HAP-1 (cell line): ENCODE measurements at places on chromosomes 5 and 9.

DNA sequence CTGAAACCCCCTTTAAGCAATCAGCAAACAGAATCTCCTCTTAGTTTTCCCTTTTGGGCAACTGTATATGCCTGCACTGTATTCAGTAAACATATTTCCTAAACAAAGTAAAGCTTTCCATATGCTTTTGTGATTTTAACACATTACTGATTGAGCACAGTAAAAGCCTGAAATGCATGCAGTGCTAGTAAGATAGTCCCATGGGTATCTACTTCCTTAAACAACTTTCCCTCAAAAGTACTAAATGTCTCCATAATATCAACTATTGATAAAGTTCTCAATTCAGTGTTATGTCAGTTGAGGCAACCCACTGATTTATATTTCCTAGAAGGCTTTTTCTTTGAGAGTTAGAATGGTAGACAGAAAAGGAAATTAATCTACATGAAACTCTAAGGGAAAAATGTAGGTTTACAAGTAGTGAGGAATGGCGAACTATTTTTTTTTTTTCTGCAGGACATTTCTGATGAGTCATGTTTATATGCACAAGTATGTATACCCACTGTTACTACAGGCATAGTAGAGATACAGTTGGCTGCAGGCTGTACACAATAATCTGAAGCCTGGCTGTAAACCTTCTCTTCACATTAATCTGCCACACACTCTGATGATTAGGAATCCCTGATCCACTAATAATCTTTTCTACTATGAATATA lies 31.2 kb upstream of the CEP120 start:
- no peak for DNase-seq

DNA sequence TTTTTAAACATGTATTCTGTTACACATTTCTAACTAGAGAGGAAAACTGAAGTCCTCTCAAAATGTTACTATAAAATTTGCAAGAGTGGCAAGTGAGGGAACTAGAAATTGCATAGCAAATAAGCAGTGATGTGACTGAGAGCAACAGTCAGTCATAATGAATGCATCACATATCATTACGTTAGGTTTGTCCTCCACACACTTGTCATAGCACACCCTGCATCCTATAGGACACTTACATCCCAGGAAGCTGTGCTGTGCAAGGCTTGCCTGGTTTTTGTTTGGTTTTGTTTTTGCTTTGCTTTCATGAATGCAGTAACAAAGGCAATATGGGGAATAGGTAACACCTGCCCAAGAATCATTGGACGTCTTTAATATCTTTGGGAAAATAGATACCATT lies 10.8 kb downstream of the NFIB start:
- no peak for DNase-seq

DNA sequence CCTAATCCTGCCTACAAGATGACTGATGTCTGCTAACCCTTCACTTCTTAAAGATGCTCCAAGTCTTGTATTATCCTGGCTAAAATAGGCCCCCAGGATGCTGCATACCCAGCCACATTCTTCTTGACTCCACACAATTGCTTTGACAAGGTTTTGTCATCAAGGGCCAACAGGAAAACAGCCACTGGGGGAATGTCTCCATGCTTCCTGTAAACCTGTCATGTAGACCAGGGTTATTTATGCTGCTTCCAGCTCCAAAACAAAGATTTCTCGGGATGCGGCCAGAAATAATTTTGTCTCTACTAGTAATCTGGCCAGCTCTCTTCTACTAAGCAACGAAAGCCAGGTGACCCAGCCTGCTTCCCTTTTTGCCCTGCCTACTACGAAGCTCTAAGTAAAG lies 53.8 kb downstream of the SHB start:
- no peak for DNase-seq

DNA sequence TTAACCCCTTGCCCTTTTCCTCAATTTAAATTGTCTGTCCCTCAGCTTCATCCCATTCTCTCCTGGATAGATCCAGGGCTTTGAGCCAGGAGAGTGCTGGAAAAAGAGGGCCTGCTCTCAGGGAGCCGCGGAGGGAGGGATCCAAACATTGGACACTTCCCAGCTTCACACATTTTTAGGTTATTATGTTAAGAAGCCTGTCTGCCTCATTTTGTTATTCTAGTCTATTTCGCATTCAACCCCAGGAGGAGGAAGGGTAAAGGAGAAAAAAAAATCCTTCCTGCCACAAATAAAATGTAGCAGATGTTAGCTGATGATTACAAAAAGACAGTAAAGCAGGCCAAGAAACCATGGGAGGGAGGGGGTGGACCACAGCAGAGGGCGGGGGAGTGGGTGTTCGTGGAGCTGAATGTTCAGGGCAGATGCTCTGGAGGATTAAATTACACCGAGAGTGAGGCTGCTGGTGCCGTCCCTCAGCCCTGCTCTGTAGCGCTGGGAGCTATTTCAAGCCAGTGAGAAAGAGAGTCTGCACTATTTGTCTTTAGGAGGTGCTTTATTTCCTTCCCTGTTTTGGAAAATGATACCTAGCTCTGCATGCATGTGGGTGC lies 60.6 kb upstream of the ZFR start:
- DNase-seq: no peak

DNA sequence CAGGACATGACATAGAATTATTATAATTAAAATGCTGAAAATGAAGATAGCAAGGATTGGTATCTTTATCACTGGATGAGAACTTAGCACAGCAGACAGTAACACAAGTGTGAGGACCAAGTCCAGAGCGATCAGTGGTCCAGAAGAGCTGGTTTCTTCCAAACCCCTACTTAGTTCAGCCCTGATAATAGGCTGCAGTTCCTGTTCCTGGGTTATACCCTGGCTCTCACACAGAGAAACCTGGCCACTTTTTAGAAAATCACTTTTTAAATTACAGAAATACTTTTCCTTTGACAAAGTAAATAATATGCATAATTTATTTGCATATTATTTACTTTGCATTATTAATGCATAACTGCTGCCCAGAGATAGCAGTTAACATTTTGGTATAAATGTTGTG lies 40.3 kb downstream of the CYSTM1 start:
- no peak for DNase-seq

DNA sequence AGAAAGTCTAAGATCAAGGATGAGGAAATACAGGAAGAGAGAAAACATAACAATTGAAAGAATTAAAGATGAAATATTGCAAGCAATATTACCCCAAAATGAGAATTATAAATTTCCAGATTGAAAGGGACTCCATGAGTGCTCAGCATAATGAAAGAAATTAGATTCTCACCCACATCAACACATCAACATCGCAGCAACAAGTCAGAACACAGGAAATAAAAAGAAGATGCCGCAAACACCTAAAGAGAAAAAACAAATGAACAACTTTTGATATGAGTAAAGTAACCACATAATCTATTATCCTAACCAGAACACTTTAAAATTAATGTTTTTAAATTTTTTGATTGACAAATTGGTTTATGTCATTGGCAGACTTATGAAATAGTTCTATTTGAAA lies 318.3 kb upstream of the PTGER4 start:
- no peak for DNase-seq

- no peak for DNase-seq
These were observed 29.2 kb upstream of the PHF24 start for GRCh38 chr9:34928921-34929320.

DNA sequence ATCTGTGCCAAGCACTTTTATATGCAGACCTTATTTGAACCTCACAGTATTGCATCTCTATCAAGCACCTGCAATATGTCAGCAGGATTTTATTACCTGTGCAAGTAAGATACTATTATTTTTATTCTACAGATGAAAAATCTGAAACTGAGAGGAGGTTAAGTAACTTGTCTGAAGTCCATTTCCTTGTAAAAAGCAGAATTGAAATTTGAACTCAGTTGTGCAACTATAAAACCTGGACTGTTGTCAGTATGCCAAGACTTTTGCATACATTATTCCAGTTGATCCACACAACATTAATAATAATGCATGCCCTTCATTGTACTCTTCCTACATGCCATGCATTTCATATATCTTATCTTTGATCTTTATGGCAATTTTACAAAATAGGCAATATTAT lies 82.2 kb upstream of the BRINP1 start:
- no peak for DNase-seq

DNA sequence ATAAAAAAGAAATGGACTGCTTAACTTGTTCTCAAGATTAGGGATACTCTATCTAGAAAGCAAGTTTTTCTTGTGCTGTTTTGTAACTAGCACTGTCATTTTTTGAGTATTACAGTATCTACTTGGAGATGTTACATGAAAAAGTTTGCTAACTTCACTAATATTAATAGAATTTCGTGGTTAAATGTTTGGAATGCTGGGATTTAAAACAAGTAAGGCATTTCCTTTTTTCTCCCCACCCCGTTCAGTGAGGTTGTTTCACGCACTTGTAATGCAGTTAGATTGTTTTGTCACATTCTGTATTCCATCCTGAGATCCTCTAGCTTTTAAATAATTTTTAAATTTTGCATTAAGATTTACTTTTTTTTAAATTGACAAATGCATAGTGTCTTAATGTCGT lies 20.0 kb upstream of the TEK start:
- no peak for DNase-seq

GRCh38 chr9:70493029-70493428 lies 78.6 kb upstream of the KLF9 start:
- no peak for DNase-seq

DNA sequence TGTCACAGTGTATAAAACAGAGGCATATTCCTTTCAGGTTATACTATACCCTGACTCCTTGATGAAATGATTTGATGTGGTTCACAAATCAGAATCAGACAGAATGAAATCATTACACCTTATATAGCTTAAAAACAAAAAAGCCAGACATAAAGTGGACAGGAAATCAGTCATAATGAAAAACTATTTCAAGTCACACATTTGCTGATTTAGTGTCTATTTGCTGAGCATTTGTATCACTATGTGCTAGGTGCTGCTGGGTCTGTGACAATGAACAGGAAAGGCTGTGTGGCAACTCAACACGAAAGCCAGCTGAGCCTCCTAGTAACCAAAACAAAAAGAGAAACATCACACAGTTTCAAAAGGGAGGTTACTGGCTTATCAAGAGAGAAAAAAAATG lies 194.0 kb downstream of the EFNA5 start:
- DNase-seq: no peak

DNA sequence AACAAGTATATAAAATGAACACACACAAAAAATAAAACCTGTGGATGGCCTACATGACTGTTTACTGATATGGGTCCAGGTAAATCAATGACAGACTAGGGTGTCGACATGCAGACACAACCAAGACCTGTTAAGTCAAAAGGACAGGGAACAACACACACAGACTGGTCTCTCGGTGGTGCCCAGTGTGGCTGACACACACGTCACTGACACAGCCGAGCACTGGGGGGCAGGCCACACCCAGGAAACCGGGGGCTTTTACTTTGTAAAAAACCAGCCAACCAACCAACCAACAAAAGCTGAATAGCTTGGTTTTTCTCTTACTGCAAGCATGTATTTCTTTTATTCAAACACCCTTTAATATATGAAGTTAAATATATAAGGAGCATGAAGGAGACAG lies 5.0 kb downstream of the FAM163B start:
- no peak for DNase-seq
